ENCODE measurements at places on chromosomes 13 and 19. TPM values are rescaled to one million over a fixed set of nuclear protein-coding genes. Genes with fewer than 3 reads are reported as not detected.

The ZNF90 gene
- 1.0 TPM for total RNA-seq

The ZNF611 gene
- 15.4 TPM for total RNA-seq

The LYL1 gene
- 32.2 TPM for total RNA-seq

The ERVK3-1 gene
- total RNA-seq = 17.0 TPM

The ZNF442 gene
- 2.3 TPM for total RNA-seq

The LAIR1 gene
- total RNA-seq = not detected

The ZNF773 gene
- 11.0 TPM for total RNA-seq

The NDUFA7 gene
- total RNA-seq = 15.7 TPM

The CLDN10 gene
- under 0.01 TPM for total RNA-seq

Data from bladder microvascular endothelial cell (primary cell).